SK-N-SH treated with all-trans-retinoic acid at 6 μM for 48 hours (cell line): ENCODE measurements at places on chromosomes 2 and 18.
A peak's percentile ranks its signal among the peaks of the same experiment; 100 is the strongest.

- peak; percentile 53 for ATAC-seq
These were observed 7.0 kb downstream of the CTIF start for GRCh38 chr18:48545757-48546321.

DNA sequence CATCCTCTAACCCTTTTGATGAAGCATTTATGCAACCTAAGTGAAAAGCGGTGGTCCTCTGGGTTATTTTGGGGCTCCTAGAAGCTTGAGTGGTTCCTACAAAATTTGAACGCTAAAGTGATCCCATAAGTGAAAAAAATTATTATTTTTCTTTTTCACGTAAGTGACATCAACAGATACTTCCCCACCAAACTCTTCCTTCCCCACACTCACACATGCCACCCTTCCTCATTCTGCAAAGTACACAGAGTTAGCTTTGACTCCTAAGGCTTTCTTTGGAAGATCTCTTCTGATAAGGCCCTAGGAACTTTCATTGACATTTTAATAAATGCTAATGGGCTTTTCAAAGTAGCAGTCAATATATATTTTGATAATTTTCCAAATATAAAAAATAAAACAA lies 109.7 kb downstream of the DOCK10 start:
- no peak for ATAC-seq

DNA sequence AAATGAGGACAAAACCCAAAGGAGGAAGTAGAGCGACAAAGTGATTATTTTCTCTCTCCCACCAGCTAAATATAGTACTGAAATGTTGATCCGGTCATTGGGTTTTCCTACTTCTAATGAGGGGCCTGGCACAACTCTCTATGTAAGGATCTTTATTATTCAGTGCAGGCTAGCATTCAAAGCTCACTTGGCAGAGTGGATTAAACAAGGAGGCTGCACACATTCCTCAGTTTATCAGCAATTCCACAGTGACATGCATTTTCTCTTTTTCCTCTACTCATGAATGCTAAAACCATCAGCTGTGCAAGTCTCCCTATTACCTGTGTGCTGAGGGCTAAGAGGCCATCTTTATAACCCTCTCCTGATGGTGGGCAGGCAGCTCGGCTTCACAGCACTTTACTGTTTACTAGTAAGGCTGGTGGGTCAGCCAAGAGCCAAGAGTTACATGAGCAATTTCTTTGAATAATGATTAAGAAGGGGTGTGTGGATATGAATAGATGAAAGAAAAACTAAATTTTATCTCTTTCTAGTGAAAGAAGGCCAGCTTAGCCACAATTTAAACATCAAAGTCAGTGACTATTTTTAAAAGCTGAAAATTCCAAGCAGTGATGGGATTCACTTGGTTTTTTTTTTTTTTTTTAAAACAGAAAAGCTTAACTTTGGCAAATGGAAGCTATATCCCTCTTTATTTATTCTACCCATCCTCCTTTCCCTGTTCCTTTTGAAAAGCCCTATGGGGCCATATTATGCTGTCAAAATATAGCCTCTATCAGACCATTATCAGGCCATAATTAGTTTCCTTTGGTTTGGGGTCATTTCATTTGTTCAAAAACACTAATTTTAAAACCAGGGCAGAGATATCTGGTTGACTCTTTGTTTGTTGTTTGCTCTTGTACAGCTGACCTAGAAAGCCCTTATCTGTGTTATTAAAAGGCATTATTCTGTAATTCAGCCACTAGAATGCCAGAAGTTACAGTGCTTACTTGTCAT lies 111.0 kb downstream of the RBM43 start:
- no peak for ATAC-seq

GRCh38 chr2:134146620-134147019 lies 107.3 kb upstream of the MGAT5 start:
- ATAC-seq = peak; percentile 84

GRCh38 chr2:178479758-178480226 lies 465 bp upstream of the PLEKHA3 start:
- no peak for ATAC-seq
